ENCODE measurements at places on chromosomes 3 and 15. TPM values are rescaled to one million over a fixed set of nuclear protein-coding genes. Genes with fewer than 3 reads are reported as not detected.
A peak's percentile ranks its signal among the peaks of the same experiment; 100 is the strongest.

Gene FAM107A
- not detected for total RNA-seq

Gene SLC6A11
- not detected for total RNA-seq

Gene LRRC3B
- total RNA-seq: not detected

Gene GOLGA6D
- total RNA-seq: not detected

Gene PARP15
- total RNA-seq: 0.07 TPM

Gene IQSEC1
- 30.1 TPM for total RNA-seq

Gene CBLB
- total RNA-seq: 29.8 TPM

Gene SMAD3
- 99.5 TPM for total RNA-seq

GRCh38 chr15:69402816-69403215, 11.3 kb upstream of the KIF23 start:
- H3K4me3 ChIP-seq: no peak overlapping the region
- no peak overlapping the region for H3K27ac ChIP-seq
- no peaks in the 10 kb centered on the region for H3K36me3 ChIP-seq
- H3K4me1 ChIP-seq: 0 out of 2 replicates have a peak, but pooled peaks cover 5% of the 10 kb centered on the region
- H3K27me3 ChIP-seq: no peaks in the 10 kb centered on the region
- DNase-seq: no peak

- peak; percentile 98 for DNase-seq
- no peaks in the 10 kb centered on the region for H3K36me3 ChIP-seq
- H3K27ac ChIP-seq: peak within 1 kb of the TSS; percentile 65
- no peak within 1 kb of the TSS for H3K4me3 ChIP-seq
Measured at GRCh38 chr3:48222616-48223513, at the start of gene CAMP. CAMP (plus strand) TSS chr3:48223495; CDS start chr3:48223512, 17 bp downstream.

GRCh38 chr15:99032935-99033334, 25.3 kb upstream of the PGPEP1L start:
- H3K4me3 ChIP-seq: no peak overlapping the region
- H3K27me3 ChIP-seq: peaks cover 39% of the 10 kb centered on the region
- no peaks in the 10 kb centered on the region for H3K4me1 ChIP-seq

- H3K4me1 ChIP-seq: peaks cover 15% of the 10 kb centered on the region
- no peaks in the 10 kb centered on the region for H3K36me3 ChIP-seq
Measured at GRCh38 chr3:8488877-8489276, 12.7 kb upstream of the LMCD1 start.

- no peak overlapping the region for H3K27ac ChIP-seq
- H3K4me1 ChIP-seq: no peaks in the 10 kb centered on the region
- no peak overlapping the region for H3K4me3 ChIP-seq
- no peak for DNase-seq
Measured at GRCh38 chr3:152127058-152127457, 141.7 kb upstream of the MBNL1 start.

DNA sequence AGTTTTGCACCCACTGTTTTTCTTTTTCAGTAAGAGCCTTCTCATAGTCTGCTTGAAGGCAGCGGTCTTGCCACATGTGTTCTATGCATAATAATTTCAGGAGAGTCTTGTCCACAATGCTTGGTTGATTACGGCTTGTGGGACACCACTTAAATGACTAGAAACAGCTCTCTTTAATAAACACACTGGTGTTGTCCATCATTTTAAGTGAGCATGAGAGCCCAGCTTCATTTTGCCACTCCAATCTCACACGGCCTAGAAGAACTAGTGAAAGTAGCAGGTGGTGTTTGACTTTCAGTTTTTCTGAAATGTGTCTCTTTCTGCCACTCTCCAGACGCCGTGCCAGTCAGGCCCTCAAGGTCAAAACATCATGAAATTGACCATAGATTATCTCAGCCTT, 292.1 kb downstream of the LPP start:
- H3K4me1 ChIP-seq: no peaks in the 10 kb centered on the region
- no peak for DNase-seq
- H3K4me3 ChIP-seq: no peak overlapping the region
- H3K27ac ChIP-seq: no peak overlapping the region

GRCh38 chr3:63910001-63910400, 2.2 kb downstream of the SCAANT1 start:
- no peak overlapping the region for H3K27ac ChIP-seq
- H3K27me3 ChIP-seq: no peaks in the 10 kb centered on the region
- no peak for DNase-seq

DNA sequence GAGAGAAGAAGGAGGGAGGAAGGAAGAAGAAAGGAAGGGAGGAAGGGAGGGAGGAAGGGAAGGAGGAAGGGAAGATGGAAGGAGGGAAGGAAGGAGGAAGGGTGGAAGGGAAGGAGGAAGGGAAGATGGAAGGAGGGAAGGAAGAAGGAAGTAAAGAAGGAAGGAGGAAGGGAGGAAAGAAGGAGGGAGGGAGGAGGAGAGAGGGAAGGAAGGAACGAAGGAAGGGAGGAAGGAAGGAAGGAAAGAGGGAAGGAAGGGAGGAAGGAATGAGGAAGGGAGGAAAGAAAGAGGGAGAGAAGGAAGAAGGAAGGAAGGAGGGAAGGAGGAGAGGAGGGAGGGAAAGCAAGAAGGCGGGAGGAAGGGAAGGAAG, 31.8 kb upstream of the ALDH1L1 start:
- no peak for DNase-seq
- no peaks in the 10 kb centered on the region for H3K36me3 ChIP-seq
- H3K4me3 ChIP-seq: no peak overlapping the region
- no peaks in the 10 kb centered on the region for H3K27me3 ChIP-seq
- H3K27ac ChIP-seq: peak overlapping the region; percentile 52
- peaks cover 65% of the 10 kb centered on the region for H3K4me1 ChIP-seq

- H3K4me3 ChIP-seq: no peak overlapping the region
- no peaks in the 10 kb centered on the region for H3K36me3 ChIP-seq
- DNase-seq: no peak
- H3K4me1 ChIP-seq: peaks cover 7% of the 10 kb centered on the region
- H3K27ac ChIP-seq: no peak overlapping the region
Measured at GRCh38 chr3:157393113-157393512, 43.5 kb upstream of the PTX3 start.

- DNase-seq: no peak
- H3K4me3 ChIP-seq: no peak overlapping the region
- peaks cover 33% of the 10 kb centered on the region for H3K36me3 ChIP-seq
- H3K4me1 ChIP-seq: no peaks in the 10 kb centered on the region
- H3K27ac ChIP-seq: no peak overlapping the region
- no peaks in the 10 kb centered on the region for H3K27me3 ChIP-seq
Measured at GRCh38 chr3:38222032-38222634, 43.5 kb upstream of the SLC22A13 start.

DNA sequence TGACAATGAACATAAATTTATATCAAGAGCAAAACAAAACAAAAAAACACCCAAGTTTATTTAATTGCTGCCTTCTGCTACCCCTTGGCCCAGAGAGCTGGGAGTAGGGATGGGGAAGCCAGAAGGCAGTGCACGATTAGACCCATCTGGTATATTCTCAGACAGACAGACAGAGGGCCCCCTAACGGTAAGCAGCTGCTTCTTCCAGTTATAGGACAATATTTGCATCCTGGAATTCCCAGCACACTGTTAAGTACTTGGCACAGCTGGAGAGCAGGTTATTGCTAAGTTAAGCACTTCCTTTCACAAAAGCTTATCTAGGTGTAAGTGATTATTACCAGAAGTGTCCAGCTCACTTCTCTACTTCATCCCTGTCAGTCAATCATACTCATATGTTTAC, 39.3 kb downstream of the C2CD4B start:
- no peak for DNase-seq
- no peak overlapping the region for H3K27ac ChIP-seq
- no peaks in the 10 kb centered on the region for H3K4me1 ChIP-seq
- H3K4me3 ChIP-seq: no peak overlapping the region
- H3K27me3 ChIP-seq: no peaks in the 10 kb centered on the region

GRCh38 chr3:64023861-64024223, 548 bp upstream of the PSMD6 start:
- no peak overlapping the region for H3K27ac ChIP-seq
- H3K4me1 ChIP-seq: peaks cover 7% of the 10 kb centered on the region
- no peak for DNase-seq
- no peaks in the 10 kb centered on the region for H3K36me3 ChIP-seq
- H3K27me3 ChIP-seq: no peaks in the 10 kb centered on the region

DNA sequence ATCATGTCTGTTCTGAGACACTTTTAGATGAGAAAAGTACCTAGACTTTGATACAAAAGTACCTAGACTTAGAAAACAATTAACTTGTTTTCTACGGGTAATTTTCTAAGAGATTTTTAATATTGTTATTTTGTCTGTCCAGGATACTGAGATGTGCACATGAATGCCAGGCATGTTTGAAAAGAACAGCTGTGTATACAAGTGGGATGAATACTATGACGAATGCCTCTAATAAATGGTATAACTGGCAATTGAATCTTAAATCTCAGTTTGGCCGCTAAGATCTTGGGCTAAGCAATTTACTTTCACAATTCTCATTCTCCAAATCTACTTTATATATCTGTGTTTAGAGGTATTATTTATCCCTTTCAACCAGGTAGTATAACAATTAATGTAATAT, 207.4 kb downstream of the CBLB start:
- no peaks in the 10 kb centered on the region for H3K36me3 ChIP-seq
- H3K27ac ChIP-seq: no peak overlapping the region
- H3K4me3 ChIP-seq: no peak overlapping the region
- no peaks in the 10 kb centered on the region for H3K4me1 ChIP-seq

DNA sequence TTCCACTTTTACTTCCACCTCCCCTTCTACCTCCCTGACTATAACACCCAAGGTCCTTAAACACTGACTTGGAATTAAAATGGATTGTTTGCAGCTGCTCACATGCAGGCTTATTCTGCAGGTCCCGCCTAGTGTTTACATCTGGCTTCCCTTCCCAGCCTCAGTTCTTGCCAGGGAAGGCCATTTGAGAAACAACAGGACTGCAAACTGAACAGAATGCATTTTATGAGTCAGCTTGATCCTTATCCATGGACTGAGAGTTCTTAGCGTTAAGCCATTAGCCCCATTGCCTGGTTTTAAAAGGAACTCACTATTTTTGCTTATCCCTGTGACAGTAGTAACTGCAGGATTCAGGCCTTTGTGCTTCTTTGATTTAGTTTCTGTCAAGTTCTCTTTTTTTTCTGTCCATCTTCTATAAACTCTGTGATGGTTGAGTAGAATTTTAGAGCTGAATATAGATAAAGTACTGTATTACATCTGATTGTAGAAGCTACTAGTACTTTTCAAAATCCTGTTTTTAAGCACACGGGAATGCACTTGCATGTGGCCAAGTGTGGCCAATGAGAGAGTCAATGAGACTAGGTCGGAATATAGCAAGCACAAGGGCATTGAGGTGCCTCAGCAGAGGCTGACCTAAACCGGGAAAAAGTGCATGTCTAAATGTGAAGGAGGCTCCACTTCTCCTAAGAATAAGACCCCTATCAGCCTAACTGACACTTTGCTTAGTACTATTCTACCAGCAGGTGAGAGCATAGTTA, 106.4 kb downstream of the TUSC7 start:
- no peak overlapping the region for H3K4me3 ChIP-seq
- no peak for DNase-seq
- H3K27ac ChIP-seq: no peak overlapping the region
- H3K4me1 ChIP-seq: no peaks in the 10 kb centered on the region
- no peaks in the 10 kb centered on the region for H3K27me3 ChIP-seq

DNA sequence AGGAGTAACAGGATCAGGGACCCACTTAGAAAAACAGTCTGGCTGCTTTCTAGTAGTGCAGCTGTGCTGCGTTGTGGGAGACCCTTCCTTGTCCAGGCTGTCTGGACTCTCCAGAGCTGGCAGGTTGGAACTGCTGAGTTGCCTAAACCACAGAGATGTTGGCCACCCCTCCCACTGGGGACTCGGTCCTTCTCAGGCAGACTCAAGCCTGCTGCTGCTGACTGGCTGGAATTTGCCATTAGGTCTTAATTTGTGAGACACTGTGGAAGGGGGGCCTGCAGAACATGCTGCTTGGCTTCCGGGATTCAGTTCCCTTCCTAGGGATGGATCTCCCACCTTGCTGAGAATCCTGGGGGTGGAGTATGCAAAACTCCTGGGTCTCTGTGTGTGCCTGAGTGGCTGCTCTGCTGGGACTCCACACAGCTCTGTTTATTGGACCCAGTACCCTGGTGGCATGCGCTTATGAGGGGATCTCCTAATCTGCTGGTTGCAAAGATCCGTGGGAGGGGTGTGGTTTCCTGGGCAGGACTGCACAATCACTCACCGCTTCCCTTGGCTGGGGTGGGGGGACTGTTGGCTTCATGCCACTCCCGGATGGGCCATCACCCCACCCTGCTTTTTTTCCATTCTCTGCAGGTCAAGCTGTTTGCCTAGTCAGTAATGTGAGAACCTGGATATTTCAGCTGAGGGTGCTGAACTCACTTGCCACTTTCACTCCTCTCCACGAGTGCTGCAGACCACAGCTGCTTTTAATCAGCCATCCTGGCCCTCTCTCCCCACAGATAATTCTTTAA, 150.5 kb downstream of the CFAP20DC start:
- H3K36me3 ChIP-seq: no peaks in the 10 kb centered on the region
- no peaks in the 10 kb centered on the region for H3K4me1 ChIP-seq
- H3K27me3 ChIP-seq: no peaks in the 10 kb centered on the region
- no peak for DNase-seq

DNA sequence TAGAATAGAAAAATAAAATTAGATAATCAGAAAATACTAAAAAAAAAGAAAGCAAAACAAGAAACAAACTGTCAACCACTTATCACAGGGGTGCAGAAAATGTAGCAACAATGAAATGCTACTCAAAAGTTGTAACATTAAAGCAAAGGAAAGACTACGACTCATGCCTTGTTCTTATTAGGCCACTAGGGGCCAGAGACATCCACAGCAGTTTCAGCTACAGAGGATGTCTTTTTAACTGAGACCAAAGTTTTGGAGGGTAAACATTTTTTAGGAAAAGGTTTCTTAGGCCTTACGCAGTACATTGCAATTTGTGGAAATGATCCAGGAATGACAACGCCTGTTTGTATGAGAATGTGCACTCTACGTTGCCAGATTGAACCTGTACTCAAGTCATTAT, 15.4 kb upstream of the CADM2 start:
- H3K27me3 ChIP-seq: no peaks in the 10 kb centered on the region
- H3K36me3 ChIP-seq: no peaks in the 10 kb centered on the region
- no peaks in the 10 kb centered on the region for H3K4me1 ChIP-seq
- no peak overlapping the region for H3K4me3 ChIP-seq
- H3K27ac ChIP-seq: no peak overlapping the region

- H3K27ac ChIP-seq: no peak overlapping the region
- no peaks in the 10 kb centered on the region for H3K4me1 ChIP-seq
- no peak for DNase-seq
- H3K36me3 ChIP-seq: no peaks in the 10 kb centered on the region
- H3K27me3 ChIP-seq: no peaks in the 10 kb centered on the region
Measured at GRCh38 chr3:50648944-50649343, 25.8 kb upstream of the DOCK3 start.

- H3K27me3 ChIP-seq: no peaks in the 10 kb centered on the region
- H3K4me3 ChIP-seq: no peak overlapping the region
- no peak for DNase-seq
- peaks cover 4% of the 10 kb centered on the region for H3K36me3 ChIP-seq
- H3K4me1 ChIP-seq: no peaks in the 10 kb centered on the region
Measured at GRCh38 chr3:37308247-37308646, 133.9 kb upstream of the LRRFIP2 start.

- H3K36me3 ChIP-seq: no peaks in the 10 kb centered on the region
- H3K27ac ChIP-seq: no peak overlapping the region
- DNase-seq: no peak
- no peak overlapping the region for H3K4me3 ChIP-seq
- H3K27me3 ChIP-seq: no peaks in the 10 kb centered on the region
Measured at GRCh38 chr3:159911664-159912037, 77.0 kb upstream of the IL12A start.

GRCh38 chr3:94063496-94064119, 747 bp downstream of the NSUN3 start:
- DNase-seq: no peak
- no peaks in the 10 kb centered on the region for H3K27me3 ChIP-seq
- no peaks in the 10 kb centered on the region for H3K36me3 ChIP-seq

- no peaks in the 10 kb centered on the region for H3K27me3 ChIP-seq
- no peaks in the 10 kb centered on the region for H3K36me3 ChIP-seq
- H3K4me3 ChIP-seq: peak overlapping the region; percentile 86
- H3K27ac ChIP-seq: no peak overlapping the region
Measured at GRCh38 chr3:18424213-18424728, 868 bp downstream of the SATB1 start.

All from PC-9 (cell line).